Esophagus squamous epithelium (tissue), 5 donors: ENCODE measurements at places on chromosomes 1 and 21. TPM values are rescaled to one million over a fixed set of nuclear protein-coding genes. Genes with fewer than 3 reads are reported as not detected.

- no peak for DNase-seq
Measured at GRCh38 chr1:68777851-68778250, 281.0 kb upstream of the DEPDC1 start.

GRCh38 chr1:57492586-57493226 is 68.8 kb upstream of the DAB1 start:
- no peak for DNase-seq

Gene DIO1
- total RNA-seq, result not detected

- DNase-seq, result no peak
Measured at GRCh38 chr1:162136760-162137159, 67.3 kb downstream of the NOS1AP start.

DNA sequence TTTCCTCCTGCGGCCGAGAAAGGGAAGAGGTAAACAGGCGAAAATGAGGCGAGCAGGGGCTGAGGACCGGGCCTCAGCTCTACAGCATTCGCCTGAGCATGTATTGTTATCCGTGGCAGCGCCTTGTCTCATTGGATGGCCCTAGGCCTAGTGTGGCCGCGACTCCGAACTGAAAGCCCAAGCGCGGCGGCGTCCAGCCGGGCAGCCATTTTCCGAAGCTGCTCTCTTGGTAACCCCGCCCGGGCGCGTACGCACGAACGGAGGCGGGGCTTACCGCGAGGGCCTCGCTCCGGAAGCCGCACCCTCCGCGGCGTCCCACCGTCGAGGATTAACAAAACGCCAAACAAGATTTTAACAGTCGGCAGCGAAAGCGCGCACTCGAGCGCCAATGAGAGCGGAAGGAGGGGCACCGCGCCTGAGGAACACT is 797 bp upstream of the USP1 start:
- no peak for DNase-seq

- DNase-seq, result no peak
Measured at GRCh38 chr1:56394298-56394697, 185.1 kb downstream of the PLPP3 start.

- DNase-seq, result no peak
Measured at GRCh38 chr1:54816130-54816529, 15.0 kb upstream of the TTC22 start.

- DNase-seq, result no peak
Measured at GRCh38 chr1:177425199-177425598, 254.4 kb downstream of the BRINP2 start.

Gene A3GALT2
- total RNA-seq, result not detected

DNA sequence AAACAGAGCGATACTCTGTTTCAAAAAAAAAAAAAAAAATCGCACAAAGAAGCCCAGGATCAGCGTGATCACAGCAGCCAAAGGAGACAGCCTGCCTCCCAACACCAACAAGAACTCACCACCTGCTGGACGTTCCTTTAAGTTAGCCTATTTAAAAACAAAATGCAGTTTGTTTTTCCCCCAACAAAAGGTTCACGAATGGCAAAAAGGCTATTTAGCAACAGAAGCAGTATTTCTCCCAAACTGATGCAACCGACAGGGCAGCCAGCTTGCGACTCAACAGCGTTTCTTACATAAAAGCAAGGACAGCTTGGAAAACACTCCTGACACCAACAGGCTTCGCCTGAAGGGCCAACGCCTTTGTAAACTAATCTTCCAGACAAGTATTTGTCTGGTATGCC is 6.8 kb downstream of the SSU72 start:
- DNase-seq, result no peak

- no peak for DNase-seq
Measured at GRCh38 chr1:21114431-21114830, 62.3 kb downstream of the EIF4G3 start.

DNA sequence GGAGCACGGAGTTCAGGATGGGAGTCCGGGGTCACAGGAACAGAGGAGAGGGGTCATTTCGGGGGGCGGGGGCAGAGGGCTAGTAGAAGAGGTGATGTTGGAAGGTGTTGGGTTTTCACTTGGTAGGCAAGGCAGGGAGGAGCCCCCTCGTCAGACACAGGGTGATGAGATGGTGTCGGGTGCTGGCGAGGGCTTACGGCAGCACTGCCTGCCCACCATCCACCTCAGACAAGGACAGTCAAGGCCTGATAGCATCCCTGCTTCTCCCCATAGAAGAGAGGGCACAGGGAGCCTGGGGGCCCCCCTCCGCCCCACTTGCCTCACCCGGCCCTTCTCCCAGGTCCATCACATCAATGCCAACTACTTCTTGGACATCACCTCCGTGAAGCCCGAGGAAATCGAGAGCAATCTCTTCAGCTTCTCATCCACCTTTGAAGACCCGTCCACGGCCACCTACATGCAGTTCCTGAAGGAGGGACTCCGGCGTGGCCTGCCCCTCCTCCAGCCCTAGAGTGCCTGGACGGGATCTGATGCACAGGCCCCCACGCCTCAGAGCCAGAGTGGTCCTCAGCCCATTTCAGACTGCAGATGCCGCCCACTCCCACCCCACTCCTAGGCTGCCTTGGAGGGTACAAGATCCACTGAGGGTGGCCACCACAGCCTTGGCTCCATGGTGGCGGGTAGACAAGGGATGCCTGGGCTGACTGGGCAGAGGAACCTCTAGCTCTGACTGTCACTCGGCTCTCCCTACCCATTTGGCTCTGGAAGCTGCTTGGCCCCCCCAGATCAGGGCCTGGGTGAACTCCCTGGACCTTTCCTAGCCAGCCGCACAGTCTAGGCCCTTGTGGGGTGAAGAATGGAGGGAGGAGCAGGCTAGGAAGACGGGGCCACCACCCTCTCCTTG is 4.3 kb upstream of the MTFR1L start:
- no peak for DNase-seq

Gene NBPF6
- total RNA-seq, result not detected

DNA sequence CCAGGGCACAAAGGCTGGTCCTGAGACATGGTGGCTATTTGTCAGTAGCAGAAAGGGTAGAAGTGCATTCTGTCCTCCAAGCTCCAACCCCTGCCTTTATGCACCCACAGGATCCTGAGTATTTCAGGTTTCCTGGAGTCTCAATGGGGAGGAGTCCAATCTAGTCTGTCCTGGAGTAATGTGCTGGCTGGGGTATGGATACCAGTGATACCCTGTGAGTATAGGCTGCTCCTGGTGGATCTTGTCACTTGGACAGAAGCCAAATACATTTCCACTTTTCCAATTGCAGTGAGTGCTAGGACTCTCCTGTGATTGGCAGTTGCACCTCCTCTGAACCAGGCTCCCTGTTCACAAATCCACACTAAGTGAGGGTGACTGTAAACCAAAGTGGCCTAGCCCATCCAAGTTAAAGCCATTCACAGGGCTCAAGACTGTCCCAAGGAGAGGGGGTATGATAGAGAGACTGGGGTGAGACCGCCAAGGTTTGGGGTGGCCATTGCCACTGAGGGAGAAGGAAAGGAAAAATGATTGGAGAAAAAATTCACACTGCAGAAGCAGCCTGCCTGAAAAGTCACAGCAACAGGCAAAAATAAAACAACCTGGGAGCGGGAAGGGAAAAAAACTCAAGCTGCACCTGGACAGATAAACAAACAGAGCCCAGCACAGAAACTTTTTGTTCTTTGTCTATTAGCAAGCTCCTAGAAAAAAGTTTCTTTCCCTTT is 163.4 kb upstream of the ETV3 start:
- DNase-seq, result no peak

DNA sequence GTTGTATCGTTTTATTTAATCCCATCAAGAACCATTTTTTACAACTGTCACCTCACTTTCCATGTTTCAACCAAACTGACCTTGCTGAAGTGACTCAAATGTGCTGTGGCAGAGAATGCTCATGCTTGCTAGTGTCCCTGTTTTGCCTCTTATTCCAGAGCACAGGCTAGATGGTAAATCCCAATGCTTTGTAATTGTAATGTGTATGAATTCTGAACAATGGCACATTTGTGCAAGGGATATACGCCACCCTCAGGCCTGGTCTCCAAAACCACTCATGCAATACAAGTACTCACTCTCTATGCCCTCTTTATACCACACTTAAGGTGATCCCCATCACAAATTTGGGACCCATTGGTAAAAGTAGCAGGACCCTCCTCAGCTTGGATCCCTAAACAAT is 313.6 kb downstream of the HHIPL2 start:
- DNase-seq, result no peak

GRCh38 chr1:118785246-118785645 is 202.9 kb downstream of the TBX15 start:
- no peak for DNase-seq

Gene HOOK1
- 35.1 TPM for total RNA-seq

DNA sequence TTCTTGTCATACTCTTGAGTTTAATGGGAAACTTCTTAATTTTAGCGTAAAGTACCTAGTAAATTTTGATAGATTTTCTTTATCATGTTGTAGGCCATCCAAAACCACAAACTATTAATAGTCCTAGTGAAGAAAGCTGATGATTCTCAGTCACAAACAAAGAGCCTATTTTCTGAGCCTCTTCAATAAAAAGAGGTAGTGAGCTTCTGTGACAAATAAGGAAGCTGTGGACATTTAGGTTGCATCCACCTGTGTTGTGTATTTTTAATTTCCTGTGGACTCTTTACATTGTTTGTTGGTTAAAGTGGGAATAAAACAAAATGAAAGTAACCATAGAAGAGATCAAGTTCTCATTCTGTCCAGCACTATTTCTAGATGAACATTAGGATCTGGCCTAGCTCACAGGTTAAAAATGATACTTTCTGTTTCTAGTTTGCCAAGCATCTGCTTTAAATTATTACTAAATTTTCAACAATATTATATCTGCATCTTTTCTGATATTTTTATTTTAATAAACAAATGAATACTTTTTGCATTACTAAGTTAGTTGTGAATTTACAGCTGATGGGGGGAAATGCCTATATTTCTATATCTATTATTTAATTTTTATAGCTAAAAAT is 702.2 kb upstream of the ADGRL4 start:
- DNase-seq, result no peak

DNA sequence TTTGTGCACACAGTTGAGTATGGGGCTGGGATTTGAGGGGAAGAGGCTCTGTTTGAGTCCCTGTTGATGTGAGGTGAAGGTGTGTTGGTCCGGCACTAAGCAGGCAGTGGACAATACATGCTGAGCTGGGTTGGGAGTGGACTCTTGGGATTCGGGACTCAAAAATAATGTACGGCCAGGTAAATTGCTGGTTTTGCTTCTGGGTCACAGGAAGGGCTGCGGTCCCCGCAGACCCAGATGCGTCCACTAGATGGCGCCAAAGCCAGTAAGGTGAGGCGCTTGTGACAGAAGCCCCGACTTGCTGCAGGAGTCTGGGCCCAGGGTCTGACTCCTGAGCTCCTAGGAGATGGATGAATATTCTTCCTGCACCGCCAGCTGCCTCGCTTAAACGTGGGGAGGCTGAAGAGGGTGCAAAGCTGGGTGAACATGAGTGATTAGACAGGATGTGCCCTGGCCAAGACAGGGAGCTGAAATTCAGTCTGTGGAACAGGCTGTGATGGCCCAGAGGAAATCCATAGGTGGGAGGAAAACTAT is 61.4 kb downstream of the ACBD3 start:
- no peak for DNase-seq

Gene IGSF8
- 17.2 TPM for total RNA-seq

DNA sequence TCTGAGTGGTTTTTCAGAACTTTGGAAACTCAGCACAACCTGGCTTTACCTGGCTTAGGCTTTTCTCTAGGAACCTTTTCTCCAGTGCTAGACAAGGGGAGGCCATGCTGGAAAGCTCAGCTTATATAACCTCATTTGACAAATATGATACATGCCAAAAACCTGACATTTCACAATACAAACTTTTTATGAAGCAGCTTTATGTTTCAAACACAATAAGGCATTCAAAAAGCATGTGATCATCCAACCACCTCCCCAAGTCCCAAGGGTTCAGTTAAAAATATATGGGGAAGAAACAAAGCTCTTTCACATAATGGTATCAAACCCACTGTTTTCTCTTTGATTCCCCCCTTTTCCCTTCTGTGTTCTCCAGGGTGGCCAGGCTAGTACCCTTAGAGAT is 63.7 kb downstream of the ZC3H11B start:
- no peak for DNase-seq

Gene OR2T35
- not detected for total RNA-seq

Gene ADAMTS4
- 2.1 TPM for total RNA-seq

GRCh38 chr1:239550178-239550577 is 163.8 kb downstream of the CHRM3 start:
- DNase-seq, result no peak

Gene MCOLN2
- total RNA-seq, result 4.4 TPM
